Neural crest cell (in vitro differentiated cells): ENCODE measurements at places on chromosomes 16 and 17. TPM values are rescaled to one million over a fixed set of nuclear protein-coding genes. Genes with fewer than 3 reads are reported as not detected.
A peak's percentile ranks its signal among the peaks of the same experiment; 100 is the strongest.

DNA sequence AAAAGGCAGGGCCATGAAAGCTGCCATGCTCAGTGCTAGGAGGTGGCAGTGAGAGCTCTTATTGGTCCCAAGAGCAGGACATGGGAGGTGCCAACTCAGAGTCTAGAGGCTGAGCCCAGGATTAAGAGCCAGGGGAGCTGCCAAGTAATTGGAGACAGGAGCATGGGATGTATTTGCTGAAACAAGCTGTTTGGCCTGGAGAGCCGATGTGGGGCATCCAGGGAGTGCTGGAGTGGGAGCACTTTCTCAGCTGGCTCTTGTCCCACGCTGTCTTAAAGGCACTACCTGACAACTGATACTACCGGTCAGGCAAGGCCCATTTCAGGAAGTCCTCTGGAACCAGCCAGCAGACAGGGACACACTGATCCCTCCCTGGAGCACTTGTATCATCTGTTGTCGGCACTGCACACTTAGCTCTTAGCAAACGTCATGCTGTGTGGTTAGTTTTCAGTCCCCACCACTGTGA is 19.3 kb downstream of the ANKFN1 start:
- no peak overlapping the region for H3K4me3 ChIP-seq
- H3K27ac ChIP-seq: no peak overlapping the region
- peaks cover 21% of the 10 kb centered on the region for H3K4me1 ChIP-seq
- no peaks in the 10 kb centered on the region for H3K36me3 ChIP-seq
- H3K27me3 ChIP-seq: no peaks in the 10 kb centered on the region
- no peak for DNase-seq

DNA sequence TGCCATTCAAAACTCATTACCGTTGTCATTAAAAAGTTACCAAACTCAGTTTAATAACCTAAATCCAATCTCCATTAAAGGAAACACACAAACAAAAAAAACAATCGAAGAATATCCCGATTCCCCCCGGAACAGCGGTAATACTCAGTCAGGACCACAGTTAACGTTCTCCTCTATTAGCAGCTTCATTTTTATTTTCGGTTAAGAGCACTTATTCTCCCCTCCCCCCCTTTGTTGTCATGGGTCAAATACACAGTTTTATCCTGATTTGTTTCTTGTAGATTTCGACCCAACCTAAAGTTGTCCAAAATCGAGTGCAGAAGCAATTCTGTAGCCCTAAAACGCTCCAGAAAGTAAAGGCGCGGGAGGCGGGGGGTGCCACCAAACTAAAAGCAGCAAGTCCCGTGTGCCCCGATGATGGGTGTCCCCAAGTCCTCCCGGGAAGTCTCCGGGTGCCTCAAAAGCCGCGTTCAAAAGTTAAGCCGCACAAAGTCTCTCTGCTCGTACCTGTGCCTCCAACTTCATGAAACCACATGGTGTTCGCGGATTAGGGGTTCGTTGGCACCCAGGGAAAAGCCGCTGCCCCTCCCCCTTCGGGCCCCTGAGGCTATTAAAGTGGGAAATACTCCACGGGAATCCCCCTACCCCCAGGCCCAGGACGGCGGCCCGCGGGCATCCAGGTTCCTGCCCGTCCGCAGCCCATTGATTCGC is 996 bp downstream of the SUMO2 start:
- H3K27me3 ChIP-seq: no peaks in the 10 kb centered on the region
- peak overlapping the region; percentile 88 for H3K4me3 ChIP-seq
- no peak for DNase-seq
- H3K4me1 ChIP-seq: peaks cover 28% of the 10 kb centered on the region
- H3K27ac ChIP-seq: peak overlapping the region; percentile 19

- H3K27me3 ChIP-seq: no peaks in the 10 kb centered on the region
- no peak overlapping the region for H3K27ac ChIP-seq
- no peak for DNase-seq
- H3K4me3 ChIP-seq: no peak overlapping the region
These were observed 94.9 kb downstream of the BRIP1 start for GRCh38 chr17:61768405-61768804.

DNA sequence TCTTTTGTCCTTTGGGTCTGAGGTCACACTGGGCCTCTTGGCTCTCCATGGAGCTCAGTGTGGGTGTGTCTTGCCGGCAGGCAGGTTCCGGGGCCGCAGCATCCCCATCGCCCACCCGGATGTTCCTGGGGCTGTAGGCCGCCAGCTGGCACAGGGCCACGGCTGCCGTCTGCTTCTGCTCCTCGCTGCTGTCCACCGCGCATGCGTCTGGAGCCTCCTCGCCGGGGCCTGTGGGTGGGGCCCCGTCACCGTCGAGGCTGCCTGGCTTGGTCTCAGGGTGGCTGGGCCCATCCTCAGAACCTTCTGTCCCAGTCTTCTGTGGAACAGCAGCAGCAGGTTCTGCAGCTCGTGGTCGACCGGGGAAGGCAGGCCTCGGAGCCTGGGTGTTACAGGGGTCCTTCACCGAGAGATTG is 9.6 kb downstream of the ZNF750 start:
- H3K36me3 ChIP-seq: peaks cover 23% of the 10 kb centered on the region
- H3K27me3 ChIP-seq: no peaks in the 10 kb centered on the region
- H3K4me1 ChIP-seq: no peaks in the 10 kb centered on the region
- H3K4me3 ChIP-seq: no peak overlapping the region
- peak overlapping the region; percentile 71 for H3K27ac ChIP-seq

Gene KRTAP3-1
- not detected in 2 replicates for total RNA-seq

GRCh38 chr16:3180445-3180878 is 7.5 kb upstream of the OR1F1 start:
- H3K36me3 ChIP-seq: peaks cover 7% of the 10 kb centered on the region
- H3K4me3 ChIP-seq: peak overlapping the region; percentile 84
- peaks cover 94% of the 10 kb centered on the region for H3K27me3 ChIP-seq
- no peak overlapping the region for H3K27ac ChIP-seq

DNA sequence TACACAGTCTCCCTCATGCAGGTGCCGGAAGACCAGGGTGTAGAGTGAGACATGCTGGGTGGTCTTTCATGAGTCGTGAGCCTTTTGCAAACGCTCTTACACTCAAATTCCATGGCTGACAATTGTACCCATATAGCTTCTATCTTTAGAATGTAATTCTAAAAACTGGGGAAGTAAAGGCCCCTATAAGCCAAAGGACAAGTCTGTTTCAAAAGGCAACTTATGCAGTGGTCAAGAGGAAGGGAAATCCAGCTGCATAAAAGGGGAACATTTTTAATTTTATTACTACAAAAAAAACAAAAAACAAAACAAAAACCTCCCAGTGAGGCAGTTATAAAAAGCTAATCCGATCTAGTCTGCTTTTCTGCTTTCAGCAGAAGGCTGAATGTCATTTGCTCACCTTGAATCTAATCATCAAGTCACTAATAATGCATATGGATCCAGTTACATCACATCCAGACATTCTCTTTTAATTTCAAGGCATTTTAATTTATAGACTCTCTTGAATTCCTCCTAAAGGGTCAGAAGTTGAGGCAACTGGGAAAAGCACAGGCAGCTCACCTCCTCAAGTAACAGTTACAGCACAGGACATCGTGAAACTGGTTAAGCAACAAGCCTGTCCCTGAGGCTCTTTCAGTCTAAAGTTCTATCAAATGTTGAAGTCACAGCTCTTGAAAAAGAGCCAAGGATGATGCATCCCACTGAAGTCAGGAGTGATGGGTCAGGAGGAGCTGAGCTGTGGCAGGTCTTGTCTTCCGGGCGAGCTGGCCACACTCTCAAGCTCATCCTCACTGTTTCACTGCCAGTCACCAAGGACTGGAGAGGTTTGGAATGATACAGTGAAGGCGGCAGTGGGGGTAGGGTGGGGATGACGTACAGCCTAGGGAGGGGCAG is 99.7 kb downstream of the VPS53 start:
- H3K36me3 ChIP-seq: peaks cover 12% of the 10 kb centered on the region
- H3K27ac ChIP-seq: no peak overlapping the region
- H3K27me3 ChIP-seq: no peaks in the 10 kb centered on the region
- no peak for DNase-seq

- H3K27me3 ChIP-seq: no peaks in the 10 kb centered on the region
- H3K36me3 ChIP-seq: no peaks in the 10 kb centered on the region
- H3K4me3 ChIP-seq: no peak overlapping the region
- peak overlapping the region; percentile 51 for H3K27ac ChIP-seq
- H3K4me1 ChIP-seq: peaks cover 26% of the 10 kb centered on the region
- no peak for DNase-seq
These were observed 148.6 kb downstream of the CLEC16A start for GRCh38 chr16:11092788-11093571.
